ENCODE measurements at places on chromosomes 3 and 15. TPM values are rescaled to one million over a fixed set of nuclear protein-coding genes. Genes with fewer than 3 reads are reported as not detected.
A peak's percentile ranks its signal among the peaks of the same experiment; 100 is the strongest.

The ADGRG7 gene
- not detected for total RNA-seq

DNA sequence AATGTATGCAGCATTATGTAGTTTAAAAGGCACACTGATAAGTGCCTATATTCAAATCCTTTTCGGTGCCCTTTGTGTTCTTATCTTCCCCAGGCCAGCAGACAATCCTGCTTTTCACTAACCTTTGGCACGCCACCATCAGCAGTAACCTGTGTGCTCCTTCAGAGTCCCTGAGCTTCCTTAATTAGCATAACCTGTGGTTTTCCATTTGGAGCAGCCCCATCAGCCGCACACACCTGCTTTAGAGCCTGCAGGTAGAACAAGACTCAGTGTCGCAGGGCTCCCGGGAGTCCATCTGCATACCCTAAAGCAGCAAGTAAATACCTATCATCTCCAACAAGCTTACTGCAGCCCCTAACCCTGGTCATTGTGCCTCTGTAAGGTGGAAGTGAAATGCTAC is 755.1 kb downstream of the ROBO2 start:
- DNase-seq = no peak

The IL17RC gene
- total RNA-seq = 26.2 TPM

The ZNF501 gene
- 4.4 TPM for total RNA-seq

The PML gene
- total RNA-seq = 61.2 TPM

DNA sequence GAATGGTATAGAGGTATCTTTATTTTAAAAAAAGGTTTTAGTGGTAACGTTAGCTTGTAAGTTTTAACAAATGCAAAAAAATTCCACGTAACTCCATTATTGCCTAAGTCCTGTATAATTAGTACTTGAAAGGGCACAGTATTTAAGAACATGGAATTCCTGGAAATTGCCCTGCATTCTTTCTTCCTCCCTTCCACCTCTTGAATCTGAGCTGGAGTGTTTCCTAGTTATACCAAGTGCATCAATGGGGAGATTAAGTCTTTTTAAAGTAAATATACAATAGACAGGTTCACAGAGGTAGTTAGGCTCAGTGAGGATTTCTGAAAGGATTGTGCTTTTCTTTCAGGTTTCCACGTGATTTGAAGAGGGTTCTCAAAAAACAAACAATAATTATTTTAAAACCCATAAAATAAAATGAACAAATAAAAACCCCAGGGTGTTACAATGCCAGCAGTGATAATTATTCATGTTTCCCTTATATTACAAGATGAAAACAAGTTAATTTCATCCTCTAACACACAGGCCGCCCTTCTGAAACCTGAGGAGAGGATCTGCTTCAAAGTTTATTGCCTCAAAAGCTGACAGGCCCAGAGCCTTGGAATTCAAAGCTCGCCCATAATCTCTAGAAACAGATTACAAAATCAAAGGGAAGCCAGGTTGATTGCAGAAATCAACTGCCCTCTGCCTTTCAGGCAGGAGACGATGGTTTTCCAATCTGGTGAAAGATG is 128.8 kb upstream of the LMOD3 start:
- DNase-seq = no peak

- no peak for DNase-seq
Measured at GRCh38 chr3:46524008-46524407, 26.2 kb downstream of the RTP3 start.

GRCh38 chr3:123449102-123449996 is 459 bp upstream of the ADCY5 start:
- DNase-seq = peak; percentile 49

- no peak for DNase-seq
Measured at GRCh38 chr3:30034246-30034991, 572.0 kb upstream of the TGFBR2 start.

The TIPIN gene
- 7.1 TPM for total RNA-seq

The CCR4 gene
- total RNA-seq = 0.87 TPM

The GOLGA6L4 gene
- total RNA-seq = 2.9 TPM

DNA sequence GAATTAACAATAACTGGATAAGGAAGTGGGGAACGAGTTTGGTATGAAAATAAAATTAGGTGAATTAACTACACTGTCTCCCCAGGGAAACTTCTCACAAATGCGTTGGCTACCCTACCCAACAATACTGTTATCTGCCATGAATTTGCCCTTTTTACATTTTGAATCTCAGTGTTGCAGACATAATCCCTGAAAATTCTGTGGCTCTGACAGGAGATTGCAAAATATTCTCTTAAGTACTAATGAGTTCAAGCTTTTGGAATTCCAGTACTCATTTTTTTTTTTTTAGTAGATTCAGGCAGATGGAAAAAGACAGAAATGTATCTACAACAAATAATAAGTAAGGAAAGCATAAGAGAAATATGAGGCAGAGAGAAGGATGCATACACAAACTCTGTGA is 332.6 kb downstream of the LSAMP start:
- no peak for DNase-seq

DNA sequence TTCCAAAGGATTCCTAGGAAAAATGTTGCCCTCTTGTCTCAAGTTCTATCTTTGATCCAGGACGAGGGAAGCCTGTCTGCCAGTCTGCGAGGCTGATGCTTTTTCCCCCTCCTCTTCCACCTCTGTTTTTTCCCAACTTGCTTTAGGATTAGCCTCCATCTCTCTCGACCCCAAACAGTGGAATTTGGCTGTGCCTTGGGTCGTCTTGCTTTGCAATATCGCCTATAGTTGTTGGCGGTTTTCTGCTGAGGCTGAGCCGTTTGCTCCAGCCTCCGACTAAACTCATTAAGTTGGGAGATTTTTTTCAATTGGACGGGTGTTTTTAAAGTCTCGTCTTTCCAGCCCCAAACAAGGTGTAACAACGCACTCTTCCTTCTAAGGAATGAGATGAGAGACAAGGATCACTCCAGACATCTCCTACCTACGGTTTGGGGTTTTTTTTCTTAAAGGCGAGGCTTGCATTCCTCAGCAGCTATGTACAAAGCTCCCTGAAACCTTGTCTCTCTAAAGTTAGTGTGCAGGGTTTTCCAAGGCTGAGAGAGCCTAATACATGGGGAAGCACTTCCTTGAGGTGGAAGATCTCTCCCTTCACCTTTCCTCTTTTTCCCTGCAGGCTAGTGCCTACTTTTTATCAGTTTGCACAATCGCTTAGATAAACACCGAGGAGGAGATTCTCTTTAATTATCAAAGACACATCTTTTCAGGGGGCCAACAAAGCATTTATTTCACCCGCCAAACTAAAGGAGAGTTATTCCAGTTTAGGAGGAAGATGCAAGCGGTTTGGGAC is 4.8 kb upstream of the NR2F2 start:
- DNase-seq = no peak

- DNase-seq = peak; percentile 37
Measured at GRCh38 chr3:32873531-32874130, 55.8 kb downstream of the TRIM71 start.

DNA sequence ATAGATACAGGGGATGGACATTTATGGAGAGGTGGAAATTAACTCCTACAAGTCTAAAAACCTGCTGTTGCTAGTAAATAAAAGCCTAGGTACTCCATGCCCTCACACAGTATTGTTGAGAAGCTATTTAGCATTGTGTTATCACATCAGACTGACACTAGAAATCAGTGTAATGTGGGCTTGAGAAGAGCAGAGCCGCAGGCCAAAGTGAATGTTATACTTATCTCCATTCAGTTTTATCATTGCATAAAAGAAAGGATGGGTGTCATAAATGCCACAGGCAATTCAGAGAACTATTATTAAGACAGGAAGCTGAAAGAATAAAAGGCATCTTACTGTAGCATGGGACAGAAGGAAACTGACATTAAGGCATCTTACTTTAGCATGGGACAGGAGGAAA is 13.7 kb upstream of the ISLR start:
- no peak for DNase-seq

Data from left lung (tissue), 14 donors.